ENCODE measurements at places on chromosomes 7 and 10.

DNA sequence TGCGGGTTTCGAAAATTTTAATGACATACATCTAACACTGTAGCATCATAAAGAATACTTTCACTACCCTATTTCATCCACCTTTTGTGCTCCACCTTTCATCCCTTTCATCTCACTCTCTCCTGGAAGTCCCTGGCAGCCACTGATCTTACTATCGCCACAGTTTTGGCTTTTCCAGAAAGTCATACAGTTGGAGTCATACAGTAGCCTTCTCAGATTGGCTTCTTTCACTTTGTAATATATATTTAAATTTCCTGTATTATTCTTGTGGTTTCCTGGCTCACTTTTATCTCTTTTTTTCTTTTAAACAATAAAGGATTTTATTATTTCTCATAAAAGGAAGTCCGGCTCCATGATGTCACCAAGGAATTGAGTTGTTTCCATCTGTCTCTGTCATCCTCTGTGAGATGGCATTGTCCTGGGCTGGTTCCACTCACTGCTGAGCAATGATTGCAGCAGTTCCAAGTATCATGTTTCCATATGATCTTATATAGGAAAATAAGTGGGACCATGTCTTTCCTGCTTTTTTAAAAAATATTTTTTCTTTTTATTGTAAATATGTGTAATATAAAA is 626.3 kb downstream of the POM121L12 start:
- DNase-seq = no peak

GRCh38 chr10:71332466-71332865 is 13.4 kb downstream of the SLC29A3 start:
- DNase-seq = no peak

- DNase-seq = no peak
Observed at GRCh38 chr7:35495377-35495776, 199.6 kb downstream of the HERPUD2 start.

DNA sequence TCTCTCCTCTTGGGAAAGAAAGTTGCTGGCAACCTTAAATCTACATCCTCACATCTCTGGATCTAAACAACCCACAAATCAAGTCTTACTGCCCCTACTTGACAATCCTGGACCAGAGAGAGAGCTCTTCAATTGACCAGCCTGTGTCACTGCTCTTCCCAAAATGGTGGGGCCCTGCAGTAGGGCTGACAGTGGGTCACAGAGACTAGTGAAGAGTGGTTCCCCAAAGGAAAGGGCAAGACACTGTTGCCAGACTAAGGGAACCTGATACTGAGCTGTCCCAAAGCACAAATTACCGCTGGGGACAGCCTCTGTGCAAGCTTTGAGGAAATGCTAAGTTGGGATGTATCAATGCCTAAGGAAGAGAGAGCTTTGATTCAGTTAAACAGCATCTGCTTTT is 4.5 kb upstream of the GPRIN2 start:
- DNase-seq = no peak

- DNase-seq = no peak
Observed at GRCh38 chr10:130046591-130046990, 64.0 kb downstream of the C10orf143 start.

- DNase-seq = no peak
Observed at GRCh38 chr7:16685535-16685934, 39.6 kb downstream of the BZW2 start.
